ENCODE measurements at places on chromosomes 3 and 15. TPM values are rescaled to one million over a fixed set of nuclear protein-coding genes. Genes with fewer than 3 reads are reported as not detected.

Gene PLSCR2
- total RNA-seq: not detected

Gene C3orf85
- not detected for total RNA-seq

Gene ERICH6
- total RNA-seq: 0.14 TPM

Gene GOLGA8J
- not detected for total RNA-seq

Gene CELF6
- total RNA-seq: under 0.01 TPM

Gene GPR62
- total RNA-seq: not detected

Gene GHSR
- total RNA-seq: not detected
